ENCODE measurements at places on chromosomes 2 and 18. TPM values are rescaled to one million over a fixed set of nuclear protein-coding genes. Genes with fewer than 3 reads are reported as not detected.

PJVK gene
- 9.1 TPM for polyA plus RNA-seq

OTX1 gene
- not detected for polyA plus RNA-seq

FIGN gene
- polyA plus RNA-seq, result 15.2 TPM

APCDD1 gene
- 123 TPM for polyA plus RNA-seq

ATP6V1C2 gene
- 10.7 TPM for polyA plus RNA-seq

SGPP2 gene
- polyA plus RNA-seq, result 16.7 TPM

SATB2 gene
- polyA plus RNA-seq, result 18.9 TPM

AKAIN1 gene
- not detected for polyA plus RNA-seq

ACOXL gene
- polyA plus RNA-seq, result 0.99 TPM

CFAP210 gene
- 3.3 TPM for polyA plus RNA-seq

WIPF1 gene
- polyA plus RNA-seq, result 26.3 TPM

HOXD12 gene
- polyA plus RNA-seq, result 0.52 TPM

PTPRM gene
- polyA plus RNA-seq, result 77.7 TPM

NLRC4 gene
- 1.2 TPM for polyA plus RNA-seq

GRCh38 chr2:95207111-95207961, at the start of gene ZNF892:
Gene ZNF892, plus strand, starts transcription at chr2:95207521. Its CDS starts 295 bp downstream, at chr2:95207816.
- DNase-seq, result peak; percentile 91

GRCh38 chr2:152189622-152190495, 14.3 kb upstream of the STAM2 start:
- peak; percentile 61 for DNase-seq

DNA sequence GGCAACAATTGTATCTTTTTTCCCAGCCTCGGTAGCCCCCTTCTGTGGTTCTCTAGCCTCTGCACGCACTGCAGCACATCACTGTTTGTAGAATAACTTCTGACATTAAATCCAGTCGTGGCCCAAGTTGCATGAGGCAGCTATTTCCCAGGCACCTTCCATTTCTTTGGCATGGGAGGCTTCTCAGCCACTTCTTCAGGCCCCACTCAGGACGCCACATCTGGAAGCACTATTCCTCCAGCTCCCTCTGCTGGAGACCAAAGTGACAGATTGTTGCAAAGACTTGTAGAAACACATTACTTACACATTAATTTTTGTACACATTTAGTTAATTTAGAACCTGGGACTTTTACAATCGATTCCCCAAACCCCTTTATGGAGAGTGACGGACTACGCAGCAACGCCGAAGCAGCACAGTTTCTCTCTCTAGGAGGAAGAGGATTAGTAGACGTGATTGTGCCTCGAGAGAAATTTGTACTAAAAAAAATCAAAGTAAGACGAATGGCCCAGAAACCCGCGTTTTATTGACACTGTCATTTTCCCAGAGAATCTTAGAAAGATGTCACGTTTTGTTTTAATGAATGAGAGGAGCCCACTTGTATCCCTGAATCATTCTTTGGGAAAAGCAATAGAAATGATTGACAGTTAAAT, 57.8 kb upstream of the RGPD5 start:
- DNase-seq, result peak; percentile 52

- no peak for DNase-seq
Measured at GRCh38 chr2:143946436-143947391, 573.2 kb downstream of the ZEB2 start.

- no peak for DNase-seq
Measured at GRCh38 chr2:200758341-200758740, 53.4 kb upstream of the BZW1 start.

- no peak for DNase-seq
Measured at GRCh38 chr2:170216981-170217380, 39.0 kb downstream of the MYO3B start.

GRCh38 chr2:29187926-29188325, 72.7 kb downstream of the CLIP4 start:
- no peak for DNase-seq

DNA sequence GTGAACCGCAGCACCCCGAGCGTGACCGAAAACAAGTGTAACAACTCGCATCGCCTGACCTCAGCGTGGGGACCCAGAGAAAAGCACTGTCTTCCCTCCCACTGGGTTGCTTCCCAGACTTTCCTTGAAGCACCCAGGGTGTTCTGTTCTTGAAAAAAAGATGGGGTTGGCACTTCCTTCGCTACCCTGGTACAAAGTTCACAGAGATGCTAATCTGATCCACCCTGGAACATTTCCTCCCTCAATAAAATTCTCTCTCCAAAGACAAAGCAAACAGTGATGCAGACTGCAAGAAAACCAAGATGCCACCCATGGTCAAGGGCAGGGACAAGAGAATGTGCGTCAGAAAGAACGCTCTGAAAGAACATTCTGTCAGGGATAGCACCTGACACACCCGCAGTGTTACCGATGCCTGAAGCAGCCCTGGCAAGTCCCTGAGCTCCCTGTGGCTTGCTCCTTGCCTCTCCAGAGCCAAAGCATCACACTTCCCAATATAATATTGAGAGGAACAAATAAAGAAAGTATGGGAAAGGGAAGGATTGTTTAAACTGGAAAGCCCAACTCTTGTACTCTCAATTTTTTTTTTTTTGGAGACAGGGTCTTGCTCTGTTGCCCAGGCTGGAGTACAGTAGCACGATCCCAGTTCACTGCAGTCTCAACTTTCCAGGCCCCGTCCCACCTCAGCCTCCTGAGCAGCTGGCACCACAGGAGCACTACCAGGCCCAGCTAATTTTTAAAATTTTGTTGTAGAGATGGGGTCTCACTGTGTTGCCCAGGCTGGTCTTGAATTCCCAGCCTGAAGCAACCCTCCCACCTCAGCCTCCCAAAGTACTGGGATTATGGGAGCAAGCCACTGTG, 70.7 kb downstream of the TBC1D8 start:
- peak; percentile 48 for DNase-seq

DNA sequence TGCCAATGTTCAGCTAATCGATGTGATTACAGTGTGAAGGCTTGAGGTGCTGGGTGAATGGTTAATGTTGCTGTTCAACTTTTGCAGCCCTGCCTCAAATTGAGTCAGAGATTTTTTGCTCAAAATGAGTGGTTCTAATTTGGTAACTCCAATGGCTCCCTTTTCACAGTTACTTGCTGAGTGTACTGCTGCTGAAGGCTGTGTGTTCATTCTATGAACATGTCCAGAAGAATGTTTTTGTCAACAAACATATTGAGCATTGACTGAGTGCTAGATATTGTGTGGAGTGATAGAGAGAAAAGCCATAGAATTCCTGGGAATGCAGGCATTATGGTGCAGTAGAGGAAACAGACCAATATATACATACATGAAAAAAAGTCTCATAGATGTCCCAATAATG, 39.0 kb upstream of the TCF4 start:
- DNase-seq, result no peak

GRCh38 chr2:100919316-100919715, 82.8 kb upstream of the RPL31 start:
- DNase-seq, result no peak

GRCh38 chr2:232336981-232337720, 41.4 kb upstream of the ALPP start:
- no peak for DNase-seq
